Activated CD4-positive, alpha-beta T cell treated with anti-CD3 and anti-CD28 coated beads, Interleukin-2, amount 50 U/mL, for 16 hours (primary cell): ENCODE measurements at places on chromosomes 6 and 20.
A peak's percentile ranks its signal among the peaks of the same experiment; 100 is the strongest.

- DNase-seq = no peak
Measured at GRCh38 chr6:43903739-43904290, 133.8 kb downstream of the VEGFA start.

GRCh38 chr6:23659125-23659524, 466.9 kb upstream of the NRSN1 start:
- DNase-seq = no peak

DNA sequence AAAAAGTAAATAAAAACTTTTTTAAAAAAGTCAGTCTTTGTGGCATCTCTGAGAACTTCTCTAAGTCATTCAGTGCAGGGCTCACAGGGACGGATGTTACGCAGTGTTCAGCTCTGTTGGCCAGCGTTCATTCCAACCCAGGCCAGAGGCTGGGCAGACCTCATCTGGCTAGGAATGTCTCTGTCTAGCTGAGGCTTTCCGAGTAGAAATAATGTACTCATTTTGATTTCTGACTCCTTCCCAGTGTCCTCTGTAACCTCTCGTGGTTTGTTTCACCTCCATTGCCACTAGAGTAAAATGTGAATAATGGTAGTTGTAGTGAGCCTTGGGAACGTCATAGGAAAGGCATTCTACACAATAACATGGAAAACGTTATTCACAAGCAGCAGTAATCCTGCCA, 135.1 kb downstream of the TMEM242 start:
- no peak for DNase-seq

DNA sequence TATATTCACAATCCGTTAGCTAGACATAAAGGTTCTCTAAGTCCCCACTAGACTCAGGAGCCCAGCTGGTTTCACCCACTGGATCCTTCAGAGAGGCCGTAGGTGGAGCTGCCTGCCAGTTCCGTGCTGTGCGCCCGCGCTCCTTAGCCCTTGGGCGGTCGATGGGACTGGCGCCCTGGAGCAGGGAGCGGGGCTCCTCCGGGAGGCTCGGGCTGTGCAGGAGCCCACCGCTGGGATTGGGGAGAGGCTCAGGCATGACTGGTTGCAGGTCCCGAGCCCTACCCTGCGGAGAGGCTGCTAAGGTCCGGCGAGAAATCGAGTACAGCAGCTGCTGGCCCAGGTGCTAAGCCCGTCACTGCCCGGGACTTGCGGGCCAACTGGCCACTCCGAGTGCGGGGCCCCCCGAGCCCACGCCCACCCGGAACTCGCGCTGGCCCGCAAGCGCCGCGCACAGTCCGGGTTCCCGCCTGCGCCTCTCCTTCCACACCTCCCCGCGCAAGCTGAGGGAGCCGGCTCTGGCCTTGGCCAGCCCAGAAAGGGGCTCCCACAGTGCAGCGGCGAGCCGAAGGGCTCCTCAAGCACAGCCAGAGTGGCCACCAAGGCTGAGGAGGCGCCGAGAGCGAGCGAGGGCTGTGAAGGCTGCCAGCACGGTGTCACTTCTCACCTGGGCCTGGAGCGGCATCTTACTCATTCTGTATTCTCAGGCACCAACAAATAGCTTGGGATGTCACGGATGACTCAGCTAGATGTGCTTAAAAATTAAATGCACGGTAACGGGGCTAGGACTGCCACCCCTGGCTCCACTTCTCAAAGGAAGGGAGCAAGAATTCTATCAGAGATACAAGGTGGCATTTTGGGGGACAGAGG, 44.1 kb downstream of the IRF4 start:
- DNase-seq = peak; percentile 34

- DNase-seq = no peak
Measured at GRCh38 chr6:11120271-11121005, 8.9 kb upstream of the ERVFRD-1 start.

DNA sequence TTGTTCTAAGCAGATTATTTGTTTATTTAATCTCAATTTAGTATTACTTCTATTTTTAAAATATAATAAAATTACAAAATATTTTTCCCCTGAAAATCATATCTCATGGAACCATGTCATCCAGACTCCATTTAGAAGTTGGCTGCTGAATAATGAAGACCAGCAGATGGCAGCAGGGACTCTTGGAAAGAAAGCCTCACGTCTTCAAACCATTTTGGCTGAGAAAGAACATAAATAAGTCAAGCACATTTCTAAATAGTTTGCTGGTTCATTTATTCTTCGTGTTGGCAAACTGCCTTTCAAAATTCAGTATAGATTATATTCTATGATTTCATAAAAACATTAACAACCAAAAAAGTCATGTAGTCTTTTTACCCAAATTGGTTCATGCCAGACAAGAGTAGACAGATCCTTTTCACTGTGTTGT, 71.7 kb downstream of the RCAN2 start:
- peak; percentile 32 for DNase-seq

DNA sequence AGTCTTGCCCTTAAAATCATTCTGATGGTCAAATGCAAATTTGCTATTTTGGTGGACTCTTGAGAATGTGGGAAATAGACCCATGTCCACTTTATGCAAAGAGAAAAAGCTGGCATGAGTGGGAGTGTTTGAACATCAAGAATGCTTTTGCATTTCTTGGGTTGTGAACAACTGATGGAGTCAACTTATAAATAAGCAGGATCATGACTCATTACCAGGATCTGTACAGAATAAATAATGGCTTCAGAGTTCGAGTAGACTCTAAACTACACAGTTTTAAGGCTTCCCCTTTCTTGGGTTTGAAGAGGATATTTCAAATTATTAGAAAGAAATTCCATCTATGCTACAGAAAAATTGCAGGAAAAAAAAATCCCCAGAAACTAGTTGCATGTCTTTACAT, 195.5 kb downstream of the EYA4 start:
- no peak for DNase-seq

DNA sequence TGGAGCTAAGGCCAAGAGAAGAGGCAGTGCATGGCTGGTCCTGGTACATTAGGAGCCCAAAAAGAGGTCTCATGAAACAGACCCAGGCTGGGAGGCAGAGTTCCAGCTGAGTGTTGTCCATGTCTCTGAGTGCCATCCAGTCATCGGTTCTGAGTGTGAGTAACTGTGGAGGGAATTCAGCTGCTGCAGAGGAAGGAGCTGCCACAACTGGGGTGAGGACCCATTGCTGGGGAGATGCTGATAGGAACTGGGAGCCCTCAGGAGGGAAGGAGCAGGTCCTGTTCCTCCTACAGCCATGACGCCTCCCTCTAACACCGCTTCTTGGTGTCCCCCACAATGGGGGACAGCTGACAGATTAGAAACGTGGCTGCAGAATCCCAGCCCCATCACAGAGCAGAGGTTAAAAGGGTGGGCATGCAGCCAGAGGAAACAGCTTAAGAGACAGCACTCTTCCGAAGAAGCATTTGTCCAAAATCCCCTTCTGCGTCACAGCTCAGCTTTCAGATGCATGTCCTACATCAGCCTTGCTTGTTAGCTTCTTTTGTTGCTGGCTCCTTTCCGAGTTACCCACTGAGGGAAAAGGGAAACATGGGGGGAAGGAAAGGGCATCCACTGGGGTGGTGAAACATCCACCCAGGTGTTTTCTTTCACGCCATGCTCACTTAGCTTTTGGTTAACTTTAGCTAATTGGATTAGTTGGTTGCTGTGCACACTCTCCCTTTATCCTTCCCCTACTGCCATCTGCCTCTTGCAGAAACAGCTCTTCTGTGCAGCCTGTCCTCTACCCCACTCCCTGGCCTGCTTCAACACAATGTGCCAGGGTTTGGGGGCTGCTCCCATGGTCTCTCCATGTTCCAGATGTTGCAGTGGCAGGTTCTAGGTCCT, 239.2 kb downstream of the SYNDIG1 start:
- DNase-seq = no peak

DNA sequence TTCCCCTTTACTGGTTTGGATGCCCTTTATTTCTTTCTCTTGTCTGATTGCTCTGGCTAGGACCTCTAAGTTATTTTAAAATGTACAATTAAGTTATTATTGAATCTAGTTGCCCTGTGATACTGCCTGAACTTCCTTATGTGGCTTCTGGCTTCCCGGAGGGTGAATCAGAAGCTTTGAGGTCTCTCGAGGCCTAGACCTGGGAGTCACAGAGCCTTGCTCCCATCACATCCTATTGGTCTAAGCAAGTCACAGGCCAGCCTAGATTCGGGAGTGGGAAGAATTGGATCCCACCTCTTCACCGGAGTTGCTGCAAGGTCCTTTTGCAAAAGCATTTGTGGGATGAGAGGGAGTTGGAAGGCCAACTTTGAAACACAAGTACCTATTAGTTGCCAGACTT, 15.2 kb downstream of the BCAS4 start:
- no peak for DNase-seq

- no peak for DNase-seq
Measured at GRCh38 chr6:168031411-168031971, 34.0 kb downstream of the KIF25 start.
